Mesendoderm (in vitro differentiated cells): ENCODE measurements at places on chromosomes 7 and 10.

- DNase-seq = peak; percentile 48
Observed at GRCh38 chr7:140726281-140726680, 29.8 kb downstream of the NDUFB2 start.

DNA sequence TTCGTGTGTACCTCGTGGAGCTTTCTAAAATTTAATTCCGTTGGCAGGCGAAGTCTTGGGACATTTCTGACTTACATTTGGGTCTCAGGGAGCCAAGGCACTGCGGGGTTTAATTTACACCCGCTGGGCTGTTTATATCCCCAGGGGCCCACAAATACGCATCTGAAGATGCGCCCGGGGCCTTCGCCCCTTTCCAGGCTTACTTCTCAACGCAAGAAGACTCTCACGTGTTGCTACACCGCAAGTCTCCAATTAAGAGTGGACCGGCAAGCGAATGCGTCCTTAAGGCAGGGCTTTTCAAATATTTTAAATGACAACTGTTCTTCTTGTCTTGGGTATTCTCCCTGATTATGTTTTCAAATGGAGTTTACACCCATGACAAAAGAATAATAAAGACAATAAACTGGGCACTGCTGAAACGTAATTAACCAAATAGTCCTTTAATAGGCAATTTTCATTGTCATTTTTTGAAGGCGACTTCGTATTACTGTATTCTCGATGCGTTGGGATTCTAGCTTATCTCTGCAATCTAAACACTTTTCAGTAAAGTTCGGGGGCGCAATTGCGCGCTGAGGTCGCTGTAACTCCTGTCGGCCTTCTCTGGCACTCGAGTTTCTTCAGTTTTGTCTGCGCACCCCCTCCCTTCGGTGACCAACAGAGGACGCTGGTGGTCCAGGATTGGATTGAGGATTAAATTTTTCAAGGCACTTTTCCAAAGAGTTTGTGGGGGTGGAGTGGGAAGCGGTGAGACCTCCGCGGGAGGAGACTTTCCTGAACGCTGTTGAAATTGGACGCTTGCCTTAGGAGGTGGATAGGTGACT, 837 bp upstream of the IGFBP3 start:
- peak; percentile 83 for DNase-seq

GRCh38 chr7:104935276-104935675, 78.7 kb upstream of the KMT2E start:
- no peak for DNase-seq

DNA sequence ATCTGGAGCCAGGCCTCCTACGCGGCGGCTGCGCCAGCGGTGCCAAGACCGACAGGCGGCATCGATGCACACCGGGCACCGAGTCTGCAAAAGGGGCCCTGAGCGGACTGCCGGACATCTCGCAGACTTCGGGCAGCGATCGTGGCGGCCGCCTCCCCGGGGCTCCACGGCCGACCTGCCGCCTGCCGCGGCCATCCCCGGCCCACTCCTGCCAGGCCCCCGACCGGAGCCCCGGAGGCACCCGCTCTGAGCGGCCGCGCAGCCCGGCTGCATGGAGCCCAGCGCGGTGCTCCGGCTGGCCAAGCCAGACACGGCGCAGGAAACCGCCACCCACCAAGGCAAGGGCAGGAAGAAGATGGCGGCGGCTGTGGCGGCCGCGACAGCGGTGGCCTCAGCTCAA, 154.2 kb upstream of the KCTD7 start:
- no peak for DNase-seq

GRCh38 chr10:72692994-72693781, 1.2 kb downstream of the MCU start:
- no peak for DNase-seq
